NCI-H1436 treated with DMSO at 0.1 percent for 48 hours (cell line): ENCODE measurements at places on chromosomes 6 and 20.

- DNase-seq: no peak
Measured at GRCh38 chr20:37823296-37823980, 79.5 kb upstream of the VSTM2L start.

- DNase-seq: no peak
Measured at GRCh38 chr6:99613409-99613704, 6.7 kb downstream of the PRDM13 start.

GRCh38 chr6:130831607-130832006 is 4.4 kb downstream of the SMLR1 start:
- no peak for DNase-seq

DNA sequence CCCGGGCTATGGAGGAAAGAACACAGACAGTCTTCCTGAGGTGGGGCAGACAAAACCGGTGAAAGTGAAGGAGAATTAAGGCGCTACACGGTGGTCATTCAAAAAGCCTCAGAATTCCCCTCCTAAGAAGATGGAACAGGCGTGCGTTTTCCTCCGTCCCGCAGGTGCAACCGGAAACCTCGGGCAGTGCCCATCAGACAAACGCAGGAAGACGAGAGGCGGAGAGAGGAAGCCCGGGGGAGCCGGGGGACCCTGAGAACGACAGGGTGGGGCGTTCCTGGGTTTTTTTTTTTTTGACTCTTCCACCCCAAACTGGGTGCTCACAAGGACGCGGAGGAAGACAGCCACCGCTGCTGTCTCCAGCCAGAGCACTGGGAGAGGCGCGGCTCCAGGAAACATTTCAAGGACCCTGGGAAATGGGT is 25.4 kb downstream of the TTLL2 start:
- no peak for DNase-seq

- no peak for DNase-seq
Measured at GRCh38 chr20:17300113-17300512, 73.3 kb downstream of the PCSK2 start.

DNA sequence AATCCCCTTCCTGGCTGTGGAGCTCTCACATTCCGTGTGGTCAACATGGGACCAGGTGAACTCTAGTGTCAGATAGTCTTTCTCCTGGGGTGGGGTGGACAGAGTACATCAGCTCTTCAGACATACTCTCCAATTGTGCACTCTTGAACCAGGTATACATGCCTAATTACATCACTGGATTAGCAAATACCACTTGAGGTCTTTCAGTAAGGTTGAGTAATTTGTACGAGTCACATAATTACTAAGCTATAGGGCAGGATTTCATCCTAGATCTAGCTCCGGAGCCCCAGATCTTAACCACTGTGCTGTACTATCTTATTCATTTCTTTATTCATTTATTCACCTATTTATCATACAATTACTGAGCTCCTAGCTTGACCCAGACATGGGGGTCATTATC is 821.3 kb downstream of the TFAP2A start:
- no peak for DNase-seq

- no peak for DNase-seq
Measured at GRCh38 chr6:104214901-104215300, 644.8 kb downstream of the HACE1 start.

GRCh38 chr20:17449031-17449430 is 82.1 kb downstream of the BFSP1 start:
- no peak for DNase-seq

DNA sequence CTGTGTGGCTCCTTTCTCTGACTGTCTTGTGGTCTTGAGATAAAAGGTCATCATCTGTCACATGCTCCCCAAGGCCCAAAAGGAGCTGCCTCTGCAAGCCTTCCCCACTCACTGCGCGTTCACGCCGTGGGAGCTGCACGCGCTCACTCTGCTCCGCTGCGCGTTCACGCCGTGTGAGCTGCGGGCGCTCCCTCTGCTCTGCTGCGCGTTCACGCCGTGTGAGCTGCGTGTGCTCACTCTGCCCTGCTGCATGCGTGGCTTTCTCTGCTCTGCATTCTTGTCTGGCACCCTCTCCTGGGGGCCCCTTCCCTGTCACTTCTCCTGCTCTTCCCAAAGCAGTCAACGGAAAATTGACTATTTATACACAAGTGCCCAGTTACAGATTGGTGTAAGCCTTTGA is 42.5 kb downstream of the PSMB1 start:
- DNase-seq: no peak

DNA sequence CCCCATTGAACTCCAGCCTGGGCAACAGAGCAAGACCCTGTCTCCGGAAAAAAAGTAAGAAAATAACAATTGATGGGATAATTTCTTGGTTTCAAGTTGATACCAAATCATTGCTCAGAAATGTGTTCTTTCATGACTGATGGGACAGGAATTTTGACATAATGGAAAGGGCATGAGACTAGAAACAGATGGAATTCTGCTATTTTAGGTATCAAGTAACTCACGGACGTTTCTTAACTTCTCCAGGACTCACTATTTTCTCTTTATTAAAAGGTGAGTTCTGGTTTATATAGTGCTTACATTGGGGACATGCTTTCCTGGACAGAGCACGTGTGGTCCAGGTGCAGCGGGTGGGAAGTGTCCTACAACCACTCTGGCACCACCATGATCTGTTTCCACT is 6.0 kb upstream of the DSP start:
- DNase-seq: no peak
